ENCODE measurements at places on chromosomes 2 and 18.

GRCh38 chr2:186027922-186028321 lies 289.3 kb downstream of the FSIP2 start:
- no peak for DNase-seq

DNA sequence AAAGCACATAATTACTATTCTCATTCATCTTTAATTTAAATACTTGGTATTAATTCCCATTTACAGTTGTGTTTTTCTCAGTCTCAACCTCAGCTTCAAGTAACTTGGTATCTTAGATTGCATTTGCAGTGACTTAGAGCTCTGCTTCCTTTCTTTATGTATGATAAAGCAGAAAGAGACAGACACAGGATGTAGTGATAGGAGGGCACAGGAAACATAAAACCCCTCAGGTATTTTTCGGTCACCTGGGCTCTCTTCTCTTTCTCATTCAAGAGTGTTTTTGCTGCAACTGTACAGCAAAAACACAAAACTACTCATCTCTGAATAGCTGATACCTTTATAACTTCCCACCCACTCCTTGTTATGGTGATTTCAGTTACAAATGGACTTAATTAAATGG lies 83.1 kb downstream of the KCTD18 start:
- no peak for DNase-seq

GRCh38 chr2:94759211-94759610 lies 112.0 kb upstream of the TEKT4 start:
- DNase-seq = peak; percentile 41

DNA sequence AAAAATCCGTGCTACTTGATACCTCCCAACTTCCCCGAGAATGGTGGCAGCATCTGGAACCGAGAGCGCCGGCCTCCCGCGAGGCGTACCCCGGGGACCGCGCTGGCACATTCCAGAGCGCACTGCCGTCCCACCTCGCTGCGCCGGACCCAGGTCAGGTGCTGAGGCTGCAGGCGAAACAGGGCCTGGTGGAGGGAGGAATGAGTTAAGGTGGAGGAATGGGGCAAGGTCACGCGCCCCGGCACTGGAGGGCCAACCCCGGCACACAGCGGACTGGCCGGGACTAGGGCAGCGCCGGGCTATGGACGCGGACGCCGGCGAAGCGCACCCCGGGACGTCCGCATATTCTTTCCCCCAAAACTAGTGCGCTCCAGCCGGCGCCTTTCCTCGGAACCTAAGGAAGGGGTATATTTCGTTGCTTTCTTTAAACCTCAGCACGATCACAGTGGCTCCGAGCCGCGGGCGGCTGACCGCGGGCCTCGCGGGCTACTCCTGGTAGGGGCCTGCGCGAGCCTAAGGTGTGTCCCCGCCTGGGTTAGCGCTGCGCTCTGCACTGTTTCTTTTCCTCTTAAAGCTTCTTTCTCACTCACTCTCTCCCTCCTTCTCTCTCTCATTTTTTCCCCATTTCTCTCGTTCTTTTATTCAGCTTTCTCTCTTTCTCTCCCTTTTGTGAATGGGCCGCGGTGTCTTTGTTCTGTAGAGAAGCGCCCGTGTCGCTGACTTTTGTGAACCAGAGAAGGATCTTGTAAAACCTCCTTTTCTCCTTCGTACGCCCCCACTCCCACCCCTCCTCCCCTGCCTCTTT lies 2.1 kb upstream of the OTX1 start:
- DNase-seq = peak; percentile 46

DNA sequence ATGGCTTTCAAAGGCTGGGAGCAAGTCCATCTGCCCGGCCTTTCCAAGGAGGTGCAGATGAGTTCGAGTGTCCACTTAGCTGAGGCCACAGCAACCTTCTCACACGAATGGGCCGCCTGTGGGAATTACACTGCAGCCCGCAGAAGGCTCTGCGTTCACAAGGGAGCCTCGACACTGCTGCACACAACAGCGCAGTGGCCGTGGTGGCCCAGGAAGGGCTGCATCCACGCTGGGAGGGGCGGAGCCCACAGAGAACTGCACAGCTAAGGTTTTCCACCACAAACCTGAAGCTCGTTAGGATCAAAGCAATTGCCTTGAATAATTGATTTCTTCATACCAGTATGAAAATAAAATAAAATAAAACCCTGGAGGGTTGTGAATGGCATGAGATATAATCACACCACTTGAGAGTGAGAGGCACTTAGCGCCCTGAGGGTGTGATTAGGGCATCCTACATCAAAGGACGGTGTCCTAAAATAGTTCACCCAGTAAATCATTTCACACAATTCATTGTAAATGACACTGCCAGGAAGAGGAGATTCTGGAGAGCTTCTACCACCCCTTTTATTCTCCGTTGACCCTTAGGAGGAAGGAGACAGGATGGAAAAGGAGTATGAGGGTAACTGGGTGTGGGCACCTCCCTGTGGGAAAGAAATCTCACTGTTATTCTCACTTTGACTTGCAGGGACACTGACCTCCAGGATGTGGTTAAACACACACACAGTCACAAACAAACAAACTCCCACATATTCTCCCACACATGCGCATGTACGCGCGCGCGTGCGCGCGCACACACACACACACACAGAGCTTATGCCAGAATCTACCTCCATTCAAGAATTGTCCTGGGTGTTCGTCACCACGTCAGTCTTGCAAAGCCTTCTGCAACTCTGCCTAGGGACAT lies 256.6 kb upstream of the ID2 start:
- no peak for DNase-seq

DNA sequence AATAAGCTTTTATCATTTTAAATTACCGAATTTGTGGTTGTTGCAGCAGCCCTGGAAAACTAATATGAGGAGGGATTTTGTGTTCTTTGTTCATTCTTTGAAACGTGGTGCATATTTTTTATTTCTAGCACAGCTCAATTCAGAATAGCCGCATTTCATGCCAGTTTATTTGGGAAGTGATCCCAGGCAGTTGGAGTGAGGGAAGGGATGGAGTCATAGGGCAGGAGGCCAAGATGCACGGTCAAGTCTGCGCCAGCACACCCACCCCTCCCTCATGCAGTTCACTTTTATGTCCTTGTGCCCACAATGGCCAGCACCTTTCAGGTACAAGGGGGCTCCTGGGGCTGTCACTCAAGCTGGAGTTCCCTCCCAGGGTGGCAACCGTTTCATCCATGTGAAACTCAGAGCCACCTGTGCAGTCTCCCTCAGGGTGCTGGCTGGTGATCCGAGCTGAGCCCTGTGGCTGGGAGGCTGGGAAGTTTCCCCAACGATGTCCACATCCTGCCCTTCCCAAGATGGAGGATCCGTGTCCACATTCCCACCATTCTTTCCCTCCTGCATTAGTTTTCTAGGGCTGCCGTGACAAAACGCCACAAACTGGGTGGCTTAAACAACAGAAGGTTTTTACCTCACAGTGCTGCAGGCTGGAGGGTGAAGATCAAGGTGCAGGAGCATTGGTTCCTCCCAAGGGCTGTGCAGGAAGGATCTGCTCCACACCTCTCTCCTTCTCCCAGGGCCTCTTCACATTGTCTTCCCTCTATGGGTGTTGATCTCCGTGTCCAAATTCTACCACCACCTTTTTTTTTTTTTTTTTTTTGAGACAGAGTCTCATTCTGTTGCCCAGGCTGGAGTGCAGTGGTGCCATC lies 68.5 kb upstream of the ITGA6 start:
- DNase-seq = no peak

DNA sequence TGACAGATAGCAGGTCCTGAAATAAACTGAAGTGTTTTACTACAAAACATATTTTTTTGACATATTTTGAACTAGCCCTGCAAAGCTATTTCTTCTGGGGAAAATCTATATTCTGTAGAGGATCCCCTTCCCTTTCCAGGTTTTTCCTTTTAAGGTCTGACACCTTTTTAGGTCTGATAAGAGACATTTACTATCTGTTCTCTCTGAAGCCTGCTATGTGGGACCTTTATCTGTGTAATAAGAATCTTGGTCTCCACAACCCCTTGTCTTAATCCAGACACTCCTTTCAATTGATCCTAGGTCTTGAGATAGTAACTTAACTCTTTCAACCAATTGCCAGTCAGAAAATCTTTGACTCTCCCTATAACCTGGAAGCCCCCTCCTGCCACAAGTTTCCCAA lies 5.5 kb upstream of the PDK1 start:
- peak; percentile 17 for DNase-seq

DNA sequence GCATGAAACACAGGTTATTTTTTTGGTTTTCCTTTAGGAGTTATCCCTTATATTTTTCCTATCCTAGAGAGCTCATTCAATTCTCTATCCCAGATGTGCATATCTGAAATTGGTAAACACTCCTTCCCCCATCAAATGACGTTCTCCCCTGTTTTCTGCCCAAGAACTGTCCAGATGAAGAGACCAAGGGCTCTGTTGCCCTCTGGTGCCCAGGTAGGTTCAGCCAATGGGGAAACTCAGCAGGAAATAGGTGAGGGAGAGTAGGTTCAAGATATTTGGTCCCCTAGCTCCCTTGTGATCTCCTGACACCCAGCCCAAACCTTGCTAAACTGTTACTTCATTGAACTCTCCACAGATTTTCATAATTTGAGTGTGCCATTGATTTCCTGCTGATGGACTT lies 14.1 kb upstream of the INO80C start:
- no peak for DNase-seq

GRCh38 chr2:30421604-30422443 lies 25.2 kb upstream of the LCLAT1 start:
- no peak for DNase-seq

- no peak for DNase-seq
These were observed 2184.6 kb upstream of the PIK3C3 start for GRCh38 chr18:39770399-39770798.

- DNase-seq = no peak
These were observed 194.3 kb upstream of the SMIM21 start for GRCh38 chr18:75621818-75622217.

- peak; percentile 31 for DNase-seq
These were observed 91.5 kb upstream of the LPIN2 start for GRCh38 chr18:3104190-3105054.

- DNase-seq = no peak
These were observed 290.1 kb upstream of the HDAC4 start for GRCh38 chr2:239690651-239691631.

DNA sequence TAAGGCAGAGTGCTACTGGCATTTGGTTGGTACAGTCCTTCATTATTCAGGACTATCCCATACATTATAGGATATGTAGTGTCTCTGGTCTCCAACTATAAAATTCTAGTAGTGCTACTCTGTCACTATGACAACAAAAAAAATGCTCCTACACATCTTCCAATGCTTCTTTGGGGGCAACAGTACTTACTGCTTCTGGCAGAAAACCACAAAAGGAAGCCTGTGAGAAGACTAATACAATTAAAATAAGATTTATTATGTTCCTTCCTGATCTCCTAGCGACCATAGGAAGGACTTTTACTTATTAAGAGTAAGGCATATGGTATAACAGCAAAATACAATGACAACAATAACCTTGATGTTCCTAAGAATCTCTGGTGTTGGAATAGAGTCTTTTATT lies 48.4 kb upstream of the CPO start:
- DNase-seq = peak; percentile 26

DNA sequence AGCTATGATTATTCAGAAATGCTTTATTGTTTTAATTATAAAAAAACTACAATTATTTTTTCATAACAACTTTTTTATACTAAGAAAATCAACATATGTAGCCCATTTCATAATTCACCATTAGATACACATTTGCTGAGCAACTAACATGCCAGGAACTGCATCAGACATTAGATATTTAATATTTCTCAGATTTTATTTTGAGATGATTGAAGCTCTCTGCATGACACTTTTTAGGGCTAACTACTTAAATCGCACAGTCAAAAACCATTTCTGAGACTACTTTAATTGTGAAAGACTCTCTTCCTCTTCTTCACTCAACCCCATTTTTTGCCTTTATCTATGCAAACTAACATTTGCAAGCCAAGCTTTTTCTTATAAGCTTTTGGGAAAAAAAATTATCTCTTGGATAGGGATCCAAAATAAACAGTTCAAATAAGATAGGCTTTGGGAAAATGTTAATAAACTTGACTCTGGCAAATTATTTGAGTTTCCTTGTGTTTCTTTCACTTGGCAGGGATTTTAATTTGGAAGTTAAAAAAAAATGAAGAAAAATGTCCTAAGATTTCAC lies 9.1 kb upstream of the COL3A1 start:
- no peak for DNase-seq

DNA sequence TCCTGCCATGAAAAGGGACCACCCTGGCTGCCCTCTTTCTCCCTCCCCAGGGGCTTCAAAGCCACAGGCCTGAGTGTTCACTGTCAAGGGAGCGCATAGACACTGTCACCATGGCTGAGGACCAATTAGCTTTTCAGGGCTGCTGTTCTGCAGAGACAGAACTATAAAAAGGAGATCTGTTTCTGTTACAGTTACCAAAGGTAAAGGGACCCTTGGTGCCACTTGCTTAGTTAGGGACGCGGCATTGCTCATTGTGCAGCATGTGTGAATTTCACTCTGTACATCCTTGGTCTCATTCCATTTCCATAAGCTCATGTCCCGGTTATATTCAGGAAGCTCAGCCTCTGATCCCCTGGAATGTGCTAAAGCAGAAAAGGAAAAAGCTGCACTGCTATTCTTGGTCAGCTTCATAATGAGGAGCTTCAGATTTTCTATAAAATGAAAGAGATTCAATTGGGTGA lies 55.5 kb upstream of the RNF152 start:
- no peak for DNase-seq

DNA sequence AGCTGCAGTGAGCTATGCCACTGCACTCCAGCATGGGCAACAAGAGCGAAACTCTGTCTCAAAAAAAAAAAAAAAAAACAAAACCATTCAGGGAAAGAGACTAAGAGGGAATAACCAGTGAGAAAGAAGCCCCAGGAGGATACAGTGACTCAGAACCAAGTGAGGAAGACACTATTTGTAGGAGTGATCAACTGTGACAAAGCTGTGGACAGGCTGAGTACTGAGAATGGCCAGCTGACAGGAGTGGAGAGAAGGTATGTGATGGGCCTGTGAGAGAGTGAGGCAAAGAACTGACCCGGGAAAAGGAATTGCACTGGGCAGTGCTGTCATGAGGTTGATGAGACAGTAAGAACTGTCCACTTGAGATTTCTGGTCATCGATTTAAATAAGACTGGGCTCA lies 6.7 kb upstream of the LCT start:
- DNase-seq = no peak

GRCh38 chr2:73323551-73323950 lies 30.2 kb upstream of the EGR4 start:
- no peak for DNase-seq

- no peak for DNase-seq
These were observed 26.9 kb downstream of the MCEE start for GRCh38 chr2:71102981-71103681.

DNA sequence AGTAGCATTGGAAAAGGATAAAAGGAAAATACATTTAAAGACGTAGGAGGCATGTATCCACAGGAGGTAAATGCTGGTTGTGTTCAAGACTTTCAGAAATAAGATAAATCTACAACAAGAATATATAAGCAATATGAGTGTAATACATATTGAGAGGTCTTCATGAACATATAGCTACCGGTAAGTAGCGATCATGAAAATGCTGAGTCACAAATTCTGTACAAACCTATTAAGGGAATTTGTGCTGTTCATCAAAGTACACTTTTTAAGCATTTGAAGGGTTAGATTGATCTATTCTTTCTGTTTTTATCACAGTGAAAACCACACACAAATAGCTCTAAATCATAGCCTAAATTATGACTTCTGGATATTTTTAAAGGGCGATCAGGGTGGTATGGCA lies 173.1 kb upstream of the NYAP2 start:
- no peak for DNase-seq

Measured in hematopoietic multipotent progenitor cell treated with erythropoietin and hydrocortisone succinate and interleukin-3 and kit ligand, for 6 days (in vitro differentiated cells).